ENCODE measurements at places on chromosomes 11 and 22.

- no peak for DNase-seq
These were observed 82.1 kb downstream of the OTOG start for GRCh38 chr11:17629113-17629512.

DNA sequence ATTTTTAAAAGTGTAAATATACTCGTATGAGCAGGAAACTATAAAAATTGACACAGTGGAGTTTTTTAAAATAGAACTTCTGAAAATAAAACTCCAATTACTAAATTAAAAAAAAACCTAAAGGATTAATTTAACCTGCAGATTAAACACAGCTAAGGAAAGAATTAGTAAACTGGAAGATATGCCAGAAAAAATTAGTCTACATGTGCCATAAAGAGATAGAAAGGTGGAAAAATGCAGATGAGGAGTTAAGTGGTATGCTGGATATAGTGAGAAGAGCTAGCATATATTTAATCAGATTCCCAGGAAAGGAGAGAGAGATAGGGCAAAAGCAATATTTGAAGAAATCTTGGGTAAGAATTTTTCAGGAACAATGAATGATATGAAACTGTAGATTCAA, 315.8 kb upstream of the CADM1 start:
- no peak for DNase-seq

GRCh38 chr11:101226617-101227016, 97.0 kb upstream of the PGR start:
- DNase-seq, result no peak

- DNase-seq, result no peak
These were observed 305.9 kb upstream of the ANO3 start for GRCh38 chr11:26026078-26026477.

- no peak for DNase-seq
These were observed 65.1 kb downstream of the BTG4 start for GRCh38 chr11:111447112-111447471.

GRCh38 chr22:46293577-46294260, 3.0 kb upstream of the GTSE1 start:
- DNase-seq, result no peak

- peak; percentile 66 for DNase-seq
These were observed 32.9 kb downstream of the RPL27A start for GRCh38 chr11:8715501-8715900.

DNA sequence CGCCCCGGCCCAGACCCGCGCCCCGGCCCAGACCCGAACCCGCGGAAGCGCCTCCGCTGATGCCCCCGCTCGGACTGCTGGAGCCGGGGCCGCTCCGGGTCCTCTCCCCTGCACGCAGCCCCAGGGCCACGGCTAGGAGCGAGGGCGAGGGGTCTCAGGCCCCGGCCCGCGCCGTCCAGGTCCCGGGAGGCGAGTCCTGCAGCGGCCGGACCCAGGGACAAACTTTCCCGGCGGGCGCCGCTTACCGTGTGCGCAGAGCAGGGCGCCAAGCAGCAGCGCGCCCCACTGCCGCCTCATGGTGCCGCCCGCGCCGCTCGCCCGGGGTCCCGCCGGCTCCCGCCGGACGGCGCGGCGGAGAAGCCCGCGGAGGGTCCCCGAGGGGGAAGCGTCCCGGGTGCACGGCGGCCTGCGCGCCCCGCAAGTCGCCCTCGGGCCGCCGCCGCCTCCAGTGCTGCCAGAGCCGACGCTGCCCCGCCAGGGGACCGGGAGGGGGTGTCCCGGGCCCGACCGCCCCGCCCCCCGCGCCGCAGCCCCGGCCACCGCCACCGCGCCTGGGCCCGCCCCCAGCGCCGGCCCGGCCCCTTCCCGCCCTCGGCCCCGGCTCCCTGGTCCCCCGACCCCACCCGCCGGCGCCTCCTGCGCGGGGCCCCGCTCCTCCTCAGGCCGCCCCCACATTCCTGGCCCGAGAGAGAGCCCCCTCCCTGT, at the start of gene LRP4:
Gene LRP4, minus strand, starts transcription at position 468 of the 705 bp plus-strand sequence. Its CDS starts 171 bp downstream, at position 297.
- no peak for DNase-seq

GRCh38 chr11:70703141-70704064, 305.1 kb downstream of the CTTN start:
- no peak for DNase-seq

DNA sequence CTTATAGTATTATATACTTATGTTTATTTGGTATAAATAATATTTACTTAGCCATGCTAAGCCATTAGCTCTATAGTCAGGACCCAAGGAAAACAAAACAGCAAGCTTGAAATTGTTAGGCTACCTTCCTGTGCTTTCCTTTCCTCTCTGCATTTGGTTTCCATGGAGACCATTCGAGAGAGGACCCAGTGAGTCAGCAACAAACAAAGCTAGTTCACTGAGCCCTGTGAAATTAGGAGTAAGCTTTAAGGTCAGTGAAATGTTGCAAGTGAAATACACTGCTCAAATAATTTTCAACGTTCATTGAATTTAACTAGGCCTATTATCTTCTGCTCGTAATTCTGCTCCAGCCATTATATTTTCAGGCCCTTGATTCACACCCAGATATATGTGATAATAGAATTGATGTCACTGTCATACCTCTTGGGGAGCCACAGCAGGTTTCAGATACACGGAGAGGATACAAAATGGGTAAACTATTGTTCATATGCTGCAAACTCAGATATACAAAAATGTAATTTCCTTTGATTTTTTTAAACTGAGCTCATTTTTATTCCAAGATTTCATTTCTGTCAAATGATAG, 9.1 kb upstream of the OR10D3 start:
- DNase-seq, result no peak

DNA sequence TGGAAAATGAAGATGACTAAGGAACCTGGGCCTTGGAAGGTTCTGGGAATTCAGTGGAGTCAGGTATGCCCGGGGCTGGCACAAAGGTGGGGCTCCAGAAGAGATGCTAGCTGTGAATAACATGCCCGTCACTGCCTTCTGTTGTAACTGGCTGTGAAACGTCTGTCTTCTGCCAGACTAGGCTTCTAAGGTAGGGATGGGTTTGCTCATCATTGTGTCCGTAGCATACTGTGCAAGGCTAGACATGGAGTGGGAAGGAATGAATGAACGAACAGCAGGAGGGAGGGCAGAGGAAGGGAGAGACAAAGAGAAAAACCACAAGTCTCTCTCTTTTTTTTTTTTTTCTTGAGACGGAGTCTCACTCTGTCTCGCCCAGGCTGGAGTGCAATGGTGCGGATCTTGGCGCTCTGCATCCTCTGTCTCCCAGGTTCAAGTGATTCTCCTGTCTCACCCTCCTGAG, 327.4 kb downstream of the MN1 start:
- DNase-seq, result no peak

- DNase-seq, result no peak
These were observed 46.9 kb downstream of the PANX1 start for GRCh38 chr11:94175535-94175934.

DNA sequence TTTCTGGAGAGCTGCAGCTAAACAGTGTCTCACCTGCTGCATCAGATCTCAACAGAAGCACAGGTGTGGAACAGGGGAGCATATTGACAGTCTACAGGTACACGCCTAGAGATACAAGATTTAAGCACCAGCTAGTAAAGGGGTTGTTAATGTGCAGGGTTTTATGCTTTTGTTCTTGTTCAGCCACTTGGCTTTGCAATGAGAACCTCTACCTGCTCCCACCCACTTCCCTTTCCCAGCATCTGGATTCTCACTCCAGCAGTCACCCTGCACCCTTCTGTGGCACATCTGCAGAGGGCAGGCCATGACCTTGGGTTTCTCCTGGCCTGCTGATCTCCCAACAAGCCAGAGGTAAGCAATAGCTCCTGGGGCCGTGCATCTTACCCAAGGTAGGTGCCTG, 446.6 kb downstream of the BUD13 start:
- no peak for DNase-seq

GRCh38 chr11:35798423-35798822, 135.8 kb downstream of the TRIM44 start:
- DNase-seq, result no peak

- DNase-seq, result no peak
These were observed 75.1 kb upstream of the LUZP2 start for GRCh38 chr11:24421766-24422165.
